ENCODE measurements at places on chromosomes 11 and 22.

DNA sequence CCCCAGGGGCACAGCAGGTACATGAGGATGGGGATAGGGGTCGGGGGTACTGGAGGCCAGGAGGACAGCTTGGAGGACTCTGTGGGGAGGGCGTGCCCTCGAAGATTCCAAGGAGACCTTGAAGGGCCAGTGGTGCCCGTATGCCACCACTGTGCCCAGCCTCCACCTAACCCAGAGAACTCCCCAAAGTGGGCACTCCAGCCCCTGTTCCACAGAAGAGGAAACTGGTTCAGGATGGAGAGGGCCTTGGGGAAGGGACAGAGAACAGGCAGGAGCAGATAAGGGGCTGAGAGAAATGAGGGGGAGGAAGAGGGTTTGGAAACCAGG lies 2.2 kb upstream of the PHLDA2 start:
- DNase-seq: no peak

GRCh38 chr11:20489948-20490347 lies 102.4 kb downstream of the PRMT3 start:
- no peak for DNase-seq

- peak; percentile 50 for DNase-seq
Observed at GRCh38 chr11:113474362-113475159, 637 bp downstream of the DRD2 start.

DNA sequence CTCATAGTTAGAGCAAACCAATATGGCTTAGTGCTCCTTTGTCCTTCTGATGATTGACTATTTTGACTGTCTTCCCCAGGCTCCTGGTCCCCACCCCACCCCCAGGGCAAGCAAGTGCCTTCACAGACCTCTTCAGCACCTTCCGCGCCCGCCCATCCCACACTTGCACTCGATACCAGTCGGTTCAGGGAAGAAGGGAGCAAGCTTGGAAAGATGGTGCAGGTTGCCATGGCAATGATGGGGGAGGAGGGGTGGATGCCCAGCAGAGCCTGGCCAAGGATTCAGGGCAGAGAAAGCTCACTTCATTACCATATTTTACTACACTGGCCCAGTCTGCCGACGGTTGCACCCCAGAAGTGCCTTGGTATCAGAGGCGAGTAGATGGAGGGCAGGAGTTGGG lies 2.2 kb downstream of the TMEM132A start:
- DNase-seq: no peak

- peak; percentile 81 for DNase-seq
Observed at GRCh38 chr22:41197038-41197972, 7.8 kb upstream of the L3MBTL2 start.

GRCh38 chr11:117529816-117530215 lies 202.2 kb downstream of the CEP164 start:
- DNase-seq: no peak

- peak; percentile 54 for DNase-seq
Observed at GRCh38 chr11:101923554-101923953, 7.2 kb upstream of the ANGPTL5 start.

GRCh38 chr22:28208036-28208435 lies 289.0 kb upstream of the PITPNB start:
- no peak for DNase-seq

- DNase-seq: no peak
Observed at GRCh38 chr11:97847730-97848129, 1173.0 kb upstream of the CNTN5 start.
